ENCODE measurements at places on chromosomes 4 and X. TPM values are rescaled to one million over a fixed set of nuclear protein-coding genes. Genes with fewer than 3 reads are reported as not detected.

The BANK1 gene
- 0.77 TPM for total RNA-seq

The MMGT1 gene
- total RNA-seq, result 21.6 TPM

The CCKAR gene
- total RNA-seq, result 1.3 TPM

The PDE5A gene
- 101 TPM for total RNA-seq

The GSX2 gene
- total RNA-seq, result 3.9 TPM

The SSX4B gene
- total RNA-seq, result not detected

The HTR2C gene
- total RNA-seq, result 0.49 TPM

The RBM46 gene
- not detected for total RNA-seq

The BLOC1S4 gene
- 11.9 TPM for total RNA-seq

The TRIML2 gene
- total RNA-seq, result not detected

The ALPK1 gene
- 13.1 TPM for total RNA-seq

The CYP2U1 gene
- total RNA-seq, result 13.5 TPM

The CENPVL2 gene
- 0.71 TPM for total RNA-seq

The RAB33A gene
- total RNA-seq, result 8.0 TPM

The NAT8L gene
- 3.5 TPM for total RNA-seq

The GAGE12E gene
- not detected for total RNA-seq

The RAP2C gene
- total RNA-seq, result 21.1 TPM

The TLR1 gene
- total RNA-seq, result 9.6 TPM

The CDX4 gene
- not detected for total RNA-seq

The IL3RA gene
- total RNA-seq, result 4.8 TPM

The SYNPO2 gene
- 66.4 TPM for total RNA-seq

The FGF16 gene
- total RNA-seq, result 0.66 TPM

The BCORL1 gene
- 10.4 TPM for total RNA-seq

The STARD8 gene
- 10.2 TPM for total RNA-seq

The MAML3 gene
- 17.6 TPM for total RNA-seq

The OTUD6A gene
- not detected for total RNA-seq

The SLC9B1 gene
- total RNA-seq, result 6.9 TPM

The SORCS2 gene
- 59.2 TPM for total RNA-seq

The TMPRSS11B gene
- total RNA-seq, result 0.44 TPM

The TBC1D19 gene
- 69.2 TPM for total RNA-seq

All from camera-type eye (tissue), 1 donor.